ENCODE measurements at places on chromosomes 12 and 14.

DNA sequence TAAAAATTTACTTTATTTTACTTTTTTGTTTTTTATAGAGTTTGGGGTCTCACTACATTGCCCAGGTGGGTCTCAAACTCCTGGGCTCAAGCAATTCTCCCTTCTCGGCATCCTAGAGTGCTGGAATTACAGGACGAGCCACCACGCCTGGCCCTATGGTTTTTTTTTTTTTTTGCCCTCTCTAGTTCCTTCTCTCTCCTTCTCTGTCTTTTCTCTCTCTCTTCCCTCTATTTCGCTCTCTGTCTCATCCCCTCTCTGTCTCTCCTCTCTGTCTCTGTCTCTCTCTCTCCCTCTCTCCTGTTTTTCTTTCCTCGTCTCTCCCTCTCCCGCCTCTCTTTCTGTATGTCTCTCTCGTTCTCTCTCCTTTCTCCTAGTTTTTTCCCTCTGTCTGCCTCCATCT, 202.6 kb upstream of the LHX5 start:
- no peak for DNase-seq

GRCh38 chr14:103523575-103523954, 935 bp upstream of the CKB start:
- no peak for DNase-seq

GRCh38 chr12:102745971-102746600, 171.0 kb downstream of the PAH start:
- no peak for DNase-seq

GRCh38 chr12:104578453-104578852, 121.7 kb downstream of the CHST11 start:
- no peak for DNase-seq

- DNase-seq, result no peak
Measured at GRCh38 chr14:93953739-93954515, 22.4 kb downstream of the ASB2 start.

DNA sequence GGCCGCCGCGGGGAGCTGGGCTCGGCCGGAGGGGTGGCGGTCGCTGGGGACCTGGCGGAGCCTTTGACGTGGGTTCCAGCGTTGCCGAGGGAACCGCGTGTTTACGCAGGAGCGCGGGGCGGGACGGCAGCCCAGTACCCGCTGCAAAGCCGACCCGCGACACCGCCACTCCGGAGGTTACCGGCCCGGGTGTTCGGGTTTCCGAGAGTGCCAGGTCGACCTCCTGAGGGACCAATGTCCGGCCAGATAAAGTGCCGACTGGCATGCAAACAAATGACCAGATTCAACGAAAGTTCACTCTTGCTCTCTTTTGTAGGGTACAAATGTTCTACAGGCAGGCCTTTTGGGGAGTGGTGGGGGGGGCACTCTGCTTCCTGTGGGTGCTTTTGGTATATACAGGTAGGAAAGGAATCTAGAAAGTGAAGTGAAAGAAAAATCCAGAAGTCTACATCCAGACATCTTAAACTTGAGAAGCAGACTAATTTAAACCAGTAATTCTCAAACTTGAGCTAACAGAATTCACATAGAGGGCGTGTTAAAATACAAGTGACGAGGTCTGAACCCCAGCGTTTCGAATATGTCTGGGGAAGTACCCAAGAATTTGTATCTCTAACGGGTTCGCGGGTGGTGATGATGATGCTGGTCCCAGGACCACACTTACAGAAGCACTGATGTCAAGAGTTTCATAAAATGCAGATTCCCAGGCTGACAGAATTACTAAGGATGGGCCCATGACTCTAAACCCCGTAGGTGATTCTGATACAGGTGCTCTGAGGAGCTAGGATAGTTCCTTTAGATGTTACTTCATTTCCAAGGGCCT, at the start of gene GPR135:
Gene GPR135, minus strand, starts transcription at position 65 of the 820 bp plus-strand sequence. CDS start 154 bp downstream, outside the sequence.
- peak; percentile 68 for DNase-seq

GRCh38 chr12:12893438-12893837, 2.1 kb downstream of the GPRC5A start:
- DNase-seq, result no peak

DNA sequence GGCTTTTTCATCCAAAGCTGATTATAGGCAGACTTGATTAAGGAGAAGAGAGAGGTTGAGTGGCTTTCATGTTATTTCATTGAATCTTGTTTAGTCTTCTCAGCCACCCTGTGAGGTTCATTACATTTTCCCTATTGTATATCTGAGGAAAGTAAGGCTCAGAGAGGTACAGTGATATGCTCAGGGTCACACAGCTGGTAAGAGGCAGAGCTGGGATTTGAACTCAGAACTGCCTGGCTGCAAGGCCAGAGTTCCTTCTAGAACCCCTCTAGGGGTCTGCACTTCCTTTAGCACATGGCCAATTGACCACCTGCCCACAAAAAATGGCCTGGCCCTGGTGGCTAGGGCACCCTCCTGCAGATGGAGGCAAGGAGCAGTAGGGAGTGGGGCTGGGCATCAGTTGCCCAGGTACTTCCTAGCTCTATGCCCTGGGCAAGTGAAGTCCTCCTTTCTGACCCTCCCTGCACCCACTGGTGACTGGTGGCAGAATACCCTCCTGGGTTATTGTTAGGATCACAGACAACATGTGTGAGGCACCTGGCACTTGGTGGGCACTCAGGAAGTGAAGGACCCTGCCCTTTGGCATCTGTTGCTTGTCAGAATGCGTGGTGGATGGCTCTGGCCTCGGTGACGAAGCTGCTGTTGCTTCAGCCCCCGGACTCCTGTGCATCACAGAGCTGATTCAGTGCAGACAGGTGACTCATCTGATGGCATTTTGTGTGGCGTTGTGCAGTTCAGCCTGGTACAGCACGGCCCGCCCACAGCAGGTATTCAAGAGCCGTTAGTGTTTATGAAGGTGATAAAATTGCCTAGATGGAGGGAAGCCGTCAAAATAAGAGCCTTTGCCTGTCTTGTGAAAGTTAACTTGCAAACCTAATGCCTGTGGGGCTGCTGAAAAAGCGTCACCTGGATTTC, 115.8 kb downstream of the SLC25A47 start:
- DNase-seq, result peak; percentile 58
